Lower lobe of right lung (tissue), 2 donors: ENCODE measurements at places on chromosomes 16 and 17. TPM values are rescaled to one million over a fixed set of nuclear protein-coding genes. Genes with fewer than 3 reads are reported as not detected.

DNA sequence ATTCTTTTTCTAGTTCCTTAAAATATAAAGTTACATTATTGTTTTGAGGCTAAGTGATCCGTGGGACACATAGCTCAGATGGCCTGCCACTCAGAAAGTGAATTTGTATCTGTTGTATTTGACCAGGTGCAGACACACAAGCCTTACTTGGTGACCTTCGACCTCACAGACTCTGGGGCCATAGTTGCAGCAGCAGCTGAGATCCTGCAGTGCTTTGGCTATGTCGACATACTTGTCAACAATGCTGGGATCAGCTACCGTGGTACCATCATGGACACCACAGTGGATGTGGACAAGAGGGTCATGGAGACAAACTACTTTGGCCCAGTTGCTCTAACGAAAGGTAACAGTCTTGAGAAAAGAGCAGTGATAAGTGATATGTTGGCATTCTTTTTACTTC, 30.5 kb downstream of the TMEM11 start:
- H3K4me3 ChIP-seq, result no peak overlapping the region
- H3K36me3 ChIP-seq, result peaks cover 38% of the 10 kb centered on the region
- DNase-seq, result no peak
- H3K27me3 ChIP-seq, result no peaks in the 10 kb centered on the region
- H3K27ac ChIP-seq, result no peak overlapping the region

GRCh38 chr17:76397687-76398522, 13.5 kb downstream of the SPHK1 start:
- no peak overlapping the region for H3K27ac ChIP-seq
- H3K4me3 ChIP-seq, result no peak overlapping the region
- no peaks in the 10 kb centered on the region for H3K27me3 ChIP-seq

DNA sequence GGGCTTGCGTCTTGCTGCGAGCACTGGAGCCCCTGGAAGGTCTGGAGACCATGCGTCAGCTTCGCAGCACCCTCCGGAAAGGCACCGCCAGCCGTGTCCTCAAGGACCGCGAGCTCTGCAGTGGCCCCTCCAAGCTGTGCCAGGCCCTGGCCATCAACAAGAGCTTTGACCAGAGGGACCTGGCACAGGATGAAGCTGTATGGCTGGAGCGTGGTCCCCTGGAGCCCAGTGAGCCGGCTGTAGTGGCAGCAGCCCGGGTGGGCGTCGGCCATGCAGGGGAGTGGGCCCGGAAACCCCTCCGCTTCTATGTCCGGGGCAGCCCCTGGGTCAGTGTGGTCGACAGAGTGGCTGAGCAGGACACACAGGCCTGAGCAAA, 7.4 kb downstream of the MPG start:
- peaks cover 65% of the 10 kb centered on the region for H3K36me3 ChIP-seq
- peaks cover 33% of the 10 kb centered on the region for H3K4me1 ChIP-seq
- peak overlapping the region; percentile 85 for H3K27ac ChIP-seq
- H3K27me3 ChIP-seq, result no peaks in the 10 kb centered on the region
- DNase-seq, result no peak

DNA sequence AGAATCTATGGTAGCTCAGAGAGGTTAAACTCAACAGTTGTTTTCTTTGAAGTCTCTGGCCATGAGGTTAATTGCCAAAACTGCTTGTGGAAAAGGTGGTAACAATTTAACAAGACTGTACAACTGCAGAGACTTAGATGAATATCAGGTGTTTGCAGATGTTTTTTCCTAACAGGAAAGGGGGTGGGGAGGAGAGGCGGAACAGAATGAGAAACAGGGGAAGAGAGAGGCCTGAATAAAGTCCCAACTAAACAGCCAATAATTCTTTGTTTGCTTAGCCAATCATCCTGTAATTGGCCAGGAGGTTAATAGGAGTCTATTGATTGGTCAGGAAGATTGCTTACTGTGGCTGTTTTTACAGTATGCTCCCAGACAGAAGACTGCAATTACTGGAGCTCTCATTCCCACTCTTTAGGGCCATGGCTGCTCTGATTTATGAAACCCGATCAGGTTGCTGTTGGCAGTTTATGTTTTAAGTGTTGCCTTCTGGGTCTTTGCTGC, 249.7 kb upstream of the TBX2 start:
- H3K4me1 ChIP-seq, result peaks cover 8% of the 10 kb centered on the region
- DNase-seq, result no peak
- H3K36me3 ChIP-seq, result no peaks in the 10 kb centered on the region
- H3K27me3 ChIP-seq, result no peaks in the 10 kb centered on the region

DNA sequence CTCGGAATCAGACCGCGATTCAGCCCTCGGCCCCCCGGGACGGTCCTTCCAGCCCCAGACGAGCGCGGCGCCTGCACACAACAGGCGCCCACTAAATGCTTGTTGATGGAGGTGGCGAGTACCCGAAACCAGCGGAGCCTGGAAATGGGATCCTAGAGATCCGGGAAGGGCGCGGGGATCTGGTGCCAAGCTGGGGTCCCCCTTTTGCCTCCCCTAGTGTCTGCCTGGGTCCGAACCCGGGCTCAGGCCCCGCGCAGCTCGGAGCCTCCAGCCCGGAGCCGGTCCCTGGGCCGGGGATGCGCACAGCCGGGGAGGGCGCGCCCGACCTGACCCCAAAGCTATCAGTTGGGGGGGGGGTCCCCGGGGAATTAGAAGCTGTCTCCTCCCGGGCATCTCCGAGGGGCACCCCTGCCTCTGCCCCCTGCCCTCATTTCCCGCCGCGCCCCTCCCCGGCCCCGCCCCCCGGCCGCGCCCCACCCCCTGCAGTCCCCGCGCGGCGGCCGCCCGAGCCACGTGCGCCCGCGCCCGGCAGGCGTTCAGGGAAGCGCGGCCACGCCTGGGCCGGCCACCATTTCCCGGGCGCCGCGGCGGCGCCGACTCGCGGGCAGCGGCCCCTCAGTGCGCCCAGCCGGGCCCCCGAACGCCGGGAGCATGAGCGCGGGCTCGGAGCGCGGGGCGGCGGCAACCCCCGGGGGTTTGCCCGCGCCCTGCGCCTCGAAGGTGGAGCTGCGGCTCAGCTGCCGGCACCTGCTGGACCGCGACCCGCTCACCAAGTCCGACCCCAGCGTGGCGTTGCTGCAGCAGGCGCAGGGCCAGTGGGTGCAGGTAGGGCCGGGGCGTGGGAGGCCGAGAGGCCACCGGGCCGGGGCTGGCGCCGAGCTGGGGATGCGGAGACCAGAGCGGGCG, at the start of gene CPNE7:
Gene CPNE7, plus strand, starts transcription at position 512 of the 906 bp plus-strand sequence. Its CDS starts 140 bp downstream, at position 652.
- no peak within 1 kb of the TSS for H3K27ac ChIP-seq
- H3K27me3 ChIP-seq, result peaks cover 52% of the 10 kb centered on the region
- H3K36me3 ChIP-seq, result no peaks in the 10 kb centered on the region
- H3K4me3 ChIP-seq, result peak within 1 kb of the TSS; percentile 37

Gene MTSS2
- 60.8 TPM for total RNA-seq
